ENCODE measurements at places on chromosomes 7 and 10. TPM values are rescaled to one million over a fixed set of nuclear protein-coding genes. Genes with fewer than 3 reads are reported as not detected.

GRCh38 chr10:7389346-7389745 is 21.5 kb downstream of the SFMBT2 start:
- H3K27ac ChIP-seq = no peak overlapping the region
- no peak for DNase-seq
- no peak overlapping the region for H3K4me3 ChIP-seq
- no peaks in the 10 kb centered on the region for H3K27me3 ChIP-seq
- H3K36me3 ChIP-seq = no peaks in the 10 kb centered on the region
- peaks cover 6% of the 10 kb centered on the region for H3K4me1 ChIP-seq

- no peaks in the 10 kb centered on the region for H3K4me1 ChIP-seq
- no peak for DNase-seq
- H3K4me3 ChIP-seq = no peak overlapping the region
- no peak overlapping the region for H3K27ac ChIP-seq
- no peaks in the 10 kb centered on the region for H3K36me3 ChIP-seq
- H3K27me3 ChIP-seq = no peaks in the 10 kb centered on the region
Measured at GRCh38 chr10:12529976-12530375, 180.6 kb downstream of the CAMK1D start.

DNA sequence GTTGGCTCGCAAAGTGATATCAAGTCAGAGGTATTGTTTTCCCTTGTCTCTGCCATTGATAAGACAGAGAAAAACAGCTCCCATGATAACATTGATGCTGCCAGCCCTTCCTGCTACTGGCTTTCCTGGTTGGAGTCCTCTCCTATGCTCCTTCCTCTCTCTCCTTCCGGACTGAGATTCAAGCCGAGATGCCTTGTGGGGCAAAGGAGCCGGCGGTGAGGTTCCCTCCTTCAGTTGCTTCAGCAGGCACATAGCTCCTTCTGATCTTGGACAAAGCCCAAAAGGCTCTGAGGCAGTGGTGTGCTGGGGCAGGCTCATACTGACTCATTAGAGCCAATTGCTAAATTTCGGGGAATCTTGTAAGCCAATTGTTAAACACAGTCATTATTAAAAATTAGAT is 8.8 kb upstream of the ZCCHC24 start:
- no peak overlapping the region for H3K4me3 ChIP-seq
- DNase-seq = peak; percentile 67
- H3K27me3 ChIP-seq = no peaks in the 10 kb centered on the region
- H3K36me3 ChIP-seq = no peaks in the 10 kb centered on the region

The AGR2 gene
- polyA plus RNA-seq = not detected

The SH2D4B gene
- 0.07 TPM for polyA plus RNA-seq

- no peaks in the 10 kb centered on the region for H3K36me3 ChIP-seq
- no peaks in the 10 kb centered on the region for H3K4me1 ChIP-seq
- H3K27me3 ChIP-seq = no peaks in the 10 kb centered on the region
- no peak overlapping the region for H3K27ac ChIP-seq
- no peak for DNase-seq
Measured at GRCh38 chr10:76973091-76974016, 664.3 kb downstream of the KCNMA1 start.

GRCh38 chr10:127275793-127276450 is 79.5 kb upstream of the INSYN2A start:
- H3K4me1 ChIP-seq = no peaks in the 10 kb centered on the region
- H3K27me3 ChIP-seq = no peaks in the 10 kb centered on the region
- H3K27ac ChIP-seq = no peak overlapping the region
- H3K36me3 ChIP-seq = no peaks in the 10 kb centered on the region
- DNase-seq = no peak

DNA sequence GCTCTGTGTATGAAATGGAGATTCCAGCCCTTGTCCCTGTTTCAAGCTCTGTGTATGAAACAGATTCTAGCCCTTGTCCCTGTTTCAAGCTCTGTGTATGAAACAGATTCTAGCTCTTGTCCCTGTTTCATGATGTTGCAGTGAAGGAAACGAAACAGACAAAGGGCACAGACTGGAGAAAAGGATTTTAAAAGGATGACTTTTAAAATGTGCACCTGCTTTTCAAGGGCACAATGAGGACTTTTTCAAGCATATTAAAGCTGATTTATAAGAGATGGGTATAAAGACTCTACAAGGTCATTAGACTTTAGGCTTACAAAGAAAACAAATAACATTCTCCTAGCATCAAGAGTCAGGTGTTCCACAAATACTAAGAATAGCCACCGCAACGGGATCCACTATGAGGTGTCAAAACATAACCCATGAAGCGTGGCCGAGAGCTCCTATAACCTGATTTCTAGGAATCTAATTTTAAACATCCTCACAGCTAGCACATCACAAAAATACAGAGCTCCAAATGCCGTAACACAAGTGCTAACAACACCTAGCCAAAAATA is 29.0 kb downstream of the DIP2C start:
- no peak for DNase-seq
- no peaks in the 10 kb centered on the region for H3K36me3 ChIP-seq
- no peaks in the 10 kb centered on the region for H3K27me3 ChIP-seq
- no peaks in the 10 kb centered on the region for H3K4me1 ChIP-seq
- no peak overlapping the region for H3K4me3 ChIP-seq
- H3K27ac ChIP-seq = no peak overlapping the region

The CXCL12 gene
- 37.7 TPM for polyA plus RNA-seq

GRCh38 chr7:129569811-129570215 is 41.7 kb upstream of the NRF1 start:
- H3K27me3 ChIP-seq = no peaks in the 10 kb centered on the region
- no peaks in the 10 kb centered on the region for H3K36me3 ChIP-seq
- DNase-seq = peak; percentile 28
- no peaks in the 10 kb centered on the region for H3K4me1 ChIP-seq
- no peak overlapping the region for H3K27ac ChIP-seq

DNA sequence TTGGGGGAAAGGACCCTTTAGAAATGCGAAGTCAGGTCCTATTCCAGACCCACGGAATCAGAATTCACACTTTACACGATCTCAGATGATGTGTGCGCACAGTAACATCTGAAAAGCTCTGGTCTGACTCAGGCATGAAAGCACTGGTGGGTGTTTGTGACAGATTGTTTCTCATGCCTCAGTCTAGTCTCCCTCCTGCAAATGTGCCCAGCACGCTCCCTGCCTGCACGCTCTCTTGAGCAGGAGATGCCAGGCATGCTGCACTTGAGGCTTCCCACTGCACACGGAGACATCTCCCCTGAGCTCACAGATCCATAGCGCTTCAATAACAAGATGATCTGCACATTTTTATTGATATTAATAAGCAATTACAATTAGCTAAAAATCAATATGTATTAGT is 23.6 kb upstream of the ZNF37A start:
- no peak overlapping the region for H3K27ac ChIP-seq
- H3K27me3 ChIP-seq = no peaks in the 10 kb centered on the region
- no peaks in the 10 kb centered on the region for H3K36me3 ChIP-seq
- H3K4me1 ChIP-seq = no peaks in the 10 kb centered on the region

DNA sequence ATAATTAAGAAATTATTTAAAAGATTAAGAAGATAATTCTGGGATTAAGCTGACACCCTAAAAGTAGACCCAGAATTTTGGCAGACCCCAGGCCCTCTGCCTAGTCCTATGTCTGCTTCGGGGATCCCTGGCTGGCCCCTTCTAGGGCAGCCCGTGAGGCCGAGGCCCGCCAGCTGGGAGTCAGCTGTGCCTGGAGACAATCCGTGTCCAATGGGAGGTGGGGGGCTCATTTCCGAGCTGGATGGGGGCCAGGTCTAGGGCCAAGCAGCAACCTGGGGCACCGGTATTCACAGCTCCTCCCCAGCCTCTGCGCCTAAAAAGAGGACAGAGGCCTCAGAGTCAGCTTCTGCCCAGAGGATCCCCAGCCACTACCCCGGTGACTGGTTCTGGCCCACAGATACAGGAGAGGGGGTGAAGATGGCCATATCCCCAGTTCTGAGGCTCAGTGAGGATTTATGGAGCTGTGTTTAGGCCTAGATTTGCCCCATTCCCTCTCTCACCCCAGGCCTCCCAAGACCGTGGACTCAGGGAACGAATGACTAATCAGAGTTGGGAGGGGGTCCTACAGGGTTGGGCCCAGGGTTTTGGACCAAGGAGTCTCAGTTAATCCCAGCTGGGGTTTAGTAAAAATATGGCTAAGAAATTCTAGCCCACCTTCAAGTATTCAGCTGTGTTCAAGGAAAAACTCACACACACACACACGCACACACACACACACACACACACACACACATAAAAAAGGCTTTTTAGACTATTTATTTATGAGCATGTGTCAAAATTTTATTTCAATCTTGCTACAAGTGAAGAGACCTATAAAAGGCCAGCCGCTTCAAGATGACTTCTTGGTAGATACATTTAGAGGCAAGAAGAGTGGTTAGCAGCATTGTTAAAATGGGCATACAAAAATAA is 37.4 kb upstream of the LBX1 start:
- no peaks in the 10 kb centered on the region for H3K4me1 ChIP-seq
- H3K27ac ChIP-seq = no peak overlapping the region
- H3K4me3 ChIP-seq = no peak overlapping the region
- peaks cover 9% of the 10 kb centered on the region for H3K27me3 ChIP-seq

DNA sequence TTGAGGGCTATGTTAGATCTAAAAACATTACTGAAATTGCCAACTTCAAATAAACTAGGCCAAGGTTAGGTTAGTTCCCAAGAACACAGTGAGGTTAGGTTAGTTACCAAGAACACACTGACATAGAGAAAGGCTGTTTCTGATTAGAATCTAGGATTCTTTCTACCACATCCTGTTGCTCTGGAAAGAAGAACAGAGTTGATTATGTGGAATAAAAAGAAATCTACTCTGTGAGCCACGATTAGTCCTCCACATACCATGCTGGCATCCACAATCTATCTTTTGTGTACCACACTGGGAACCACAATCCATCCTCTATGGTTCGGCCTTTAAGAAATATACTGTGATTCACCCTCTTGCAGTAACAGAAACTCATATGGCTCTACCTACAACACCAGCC is 91.4 kb downstream of the LRRTM3 start:
- H3K4me3 ChIP-seq = no peak overlapping the region
- no peak overlapping the region for H3K27ac ChIP-seq
- no peak for DNase-seq
- H3K36me3 ChIP-seq = no peaks in the 10 kb centered on the region
- H3K27me3 ChIP-seq = no peaks in the 10 kb centered on the region

GRCh38 chr7:147089051-147089461 is 972.5 kb downstream of the CNTNAP2 start:
- H3K27me3 ChIP-seq = no peaks in the 10 kb centered on the region
- H3K4me3 ChIP-seq = no peak overlapping the region
- no peak overlapping the region for H3K27ac ChIP-seq
- DNase-seq = no peak

The C7orf33 gene
- not detected for polyA plus RNA-seq

DNA sequence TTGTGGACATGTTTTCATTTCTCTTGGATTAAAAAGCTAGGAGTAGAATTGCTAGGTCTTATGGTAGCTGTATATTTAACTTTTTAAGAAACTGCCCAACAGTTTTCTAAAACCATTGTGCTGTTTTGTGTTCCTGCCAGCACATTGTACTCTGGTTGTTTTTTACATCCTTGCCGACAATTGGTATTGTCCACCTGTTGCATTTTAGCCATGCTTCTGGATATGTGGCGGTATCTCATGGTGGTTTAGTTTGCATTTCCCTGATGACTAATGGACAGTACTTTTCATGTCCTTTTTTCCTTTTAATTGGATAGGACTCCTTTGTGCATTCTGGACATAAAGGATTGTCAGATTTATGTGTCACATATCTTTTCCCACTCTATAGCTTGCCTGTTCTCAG is 45.5 kb downstream of the STK17A start:
- no peaks in the 10 kb centered on the region for H3K36me3 ChIP-seq
- no peak overlapping the region for H3K4me3 ChIP-seq
- no peaks in the 10 kb centered on the region for H3K4me1 ChIP-seq
- H3K27ac ChIP-seq = no peak overlapping the region
- no peaks in the 10 kb centered on the region for H3K27me3 ChIP-seq

The ANKIB1 gene
- 45.7 TPM for polyA plus RNA-seq

DNA sequence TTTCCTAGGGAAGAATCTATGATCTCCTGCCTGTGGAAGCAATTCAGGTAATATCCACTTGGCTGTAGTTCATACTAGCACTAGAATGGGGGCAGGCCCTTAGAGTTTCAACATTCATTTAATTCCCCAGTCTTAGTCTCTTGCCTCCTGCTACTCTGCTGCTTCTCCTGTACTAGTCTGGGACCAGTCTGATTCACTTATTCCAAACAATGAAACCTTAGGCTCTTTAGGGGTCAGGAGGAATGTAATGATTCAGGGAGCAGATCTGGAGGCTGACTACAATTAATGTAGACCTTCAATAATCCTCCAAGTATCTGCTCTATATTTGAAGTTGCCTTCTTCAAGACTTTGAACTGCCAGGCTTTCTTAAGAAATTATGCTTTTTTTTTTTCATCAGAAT is 101.8 kb downstream of the GNAT3 start:
- DNase-seq = no peak
- no peaks in the 10 kb centered on the region for H3K27me3 ChIP-seq
- no peaks in the 10 kb centered on the region for H3K36me3 ChIP-seq
- no peaks in the 10 kb centered on the region for H3K4me1 ChIP-seq
- no peak overlapping the region for H3K27ac ChIP-seq

- H3K36me3 ChIP-seq = no peaks in the 10 kb centered on the region
- no peaks in the 10 kb centered on the region for H3K27me3 ChIP-seq
- H3K4me3 ChIP-seq = no peak overlapping the region
- DNase-seq = no peak
Measured at GRCh38 chr7:3641582-3641981, 340.5 kb downstream of the SDK1 start.

DNA sequence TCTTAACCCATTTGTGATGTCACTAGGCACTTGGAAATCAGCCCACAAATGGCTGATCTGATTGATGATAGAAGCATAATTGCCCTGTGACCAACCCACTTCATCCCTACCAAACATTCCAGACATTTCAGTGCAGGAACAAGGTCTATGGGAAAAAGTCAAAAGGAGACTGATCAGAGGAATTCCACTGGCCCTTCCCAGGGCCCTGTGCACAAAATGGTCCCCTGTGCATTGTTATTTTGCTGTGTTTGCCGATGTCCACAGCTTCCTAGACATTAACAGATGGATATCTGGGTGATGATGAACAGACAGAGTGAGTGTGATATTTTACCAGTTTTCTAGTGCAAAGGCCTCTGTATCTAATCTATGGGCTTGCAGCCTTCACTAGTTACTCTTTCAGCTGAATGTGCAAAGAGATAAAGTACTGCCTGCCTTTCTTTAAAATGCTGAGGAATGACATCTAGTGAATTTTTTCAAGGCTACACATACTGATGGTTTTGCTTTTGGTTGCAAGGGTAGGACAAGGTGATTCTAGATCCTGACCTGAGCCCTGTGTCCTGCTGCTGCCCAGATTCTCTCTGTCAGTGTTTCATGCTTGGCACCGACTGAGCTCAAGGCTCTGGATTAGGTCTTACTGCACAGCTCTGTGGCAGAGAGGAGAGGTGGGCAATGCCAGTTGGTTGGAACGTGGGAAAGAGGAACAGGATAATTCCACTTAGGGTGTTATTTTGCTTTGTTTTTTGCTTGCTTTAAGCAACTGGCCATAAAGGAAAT is 55.4 kb downstream of the CALD1 start:
- no peaks in the 10 kb centered on the region for H3K27me3 ChIP-seq
- no peak overlapping the region for H3K4me3 ChIP-seq
- no peaks in the 10 kb centered on the region for H3K4me1 ChIP-seq
- no peaks in the 10 kb centered on the region for H3K36me3 ChIP-seq

The EEPD1 gene
- polyA plus RNA-seq = 10.1 TPM
